ENCODE measurements at places on chromosomes 13 and 19.

DNA sequence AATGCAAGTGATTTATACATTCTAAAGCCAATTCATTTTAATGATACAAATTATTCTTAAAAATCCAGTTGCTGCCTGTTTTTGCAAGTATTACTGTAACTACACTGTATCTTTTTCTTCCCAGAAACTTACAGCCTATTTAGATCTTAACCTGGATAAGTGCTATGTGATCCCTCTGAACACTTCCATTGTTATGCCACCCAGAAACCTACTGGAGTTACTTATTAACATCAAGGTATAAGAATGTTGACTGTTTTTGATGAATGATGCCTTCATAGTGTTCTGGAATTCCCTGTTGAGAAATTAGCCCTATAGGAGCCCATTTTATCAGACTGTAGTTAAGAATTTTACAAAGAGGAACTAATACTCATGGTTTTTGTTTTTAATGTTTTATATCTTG, 25.0 kb downstream of the ITM2B start:
- no peak for DNase-seq

GRCh38 chr19:45553464-45553863, 31.1 kb downstream of the OPA3 start:
- DNase-seq = no peak

GRCh38 chr13:31972453-31972852, 59.1 kb upstream of the FRY start:
- DNase-seq = no peak

GRCh38 chr13:46947425-46948191, 50.8 kb upstream of the HTR2A start:
- DNase-seq = no peak

DNA sequence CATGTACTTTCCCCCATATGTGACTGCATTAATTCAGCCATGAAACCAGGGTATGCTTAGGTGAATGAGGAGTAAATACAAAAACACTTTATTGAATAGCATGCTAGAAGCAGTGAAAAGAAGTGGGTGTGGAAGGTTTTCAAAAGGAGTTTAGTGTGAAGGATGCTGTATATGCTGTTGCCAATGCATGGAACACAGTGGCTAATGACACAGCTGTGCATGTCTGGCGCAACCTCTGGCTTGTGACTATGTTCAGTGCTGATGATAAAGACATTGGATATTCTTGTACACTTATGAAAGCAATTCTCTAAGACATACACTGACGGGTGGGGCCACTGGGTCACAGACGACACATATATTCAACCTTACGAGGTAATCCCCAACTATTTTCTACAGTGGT, 55.2 kb downstream of the SOX21 start:
- no peak for DNase-seq

- DNase-seq = no peak
Measured at GRCh38 chr13:21796775-21797514, 126.1 kb downstream of the FGF9 start.

DNA sequence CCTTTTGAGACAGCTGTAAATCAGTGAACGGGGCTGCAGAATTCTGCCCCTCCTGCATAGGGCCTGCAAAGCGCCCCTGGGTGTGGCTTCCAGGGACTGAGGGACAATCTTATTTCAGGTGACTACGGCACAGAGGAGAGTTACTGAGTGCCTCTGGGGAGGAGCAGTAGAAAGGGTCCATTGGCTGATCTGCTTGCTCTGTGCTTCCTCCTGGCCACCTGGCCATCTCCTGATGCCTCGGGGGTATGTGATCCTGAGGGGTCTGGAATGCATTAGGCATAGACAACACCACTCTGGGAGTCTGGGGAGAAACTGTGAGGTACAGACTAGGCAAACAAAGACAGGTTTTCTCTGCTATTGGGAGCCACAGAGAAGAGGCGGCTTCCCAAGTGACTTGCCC, 2.8 kb downstream of the KCTD15 start:
- DNase-seq = no peak

DNA sequence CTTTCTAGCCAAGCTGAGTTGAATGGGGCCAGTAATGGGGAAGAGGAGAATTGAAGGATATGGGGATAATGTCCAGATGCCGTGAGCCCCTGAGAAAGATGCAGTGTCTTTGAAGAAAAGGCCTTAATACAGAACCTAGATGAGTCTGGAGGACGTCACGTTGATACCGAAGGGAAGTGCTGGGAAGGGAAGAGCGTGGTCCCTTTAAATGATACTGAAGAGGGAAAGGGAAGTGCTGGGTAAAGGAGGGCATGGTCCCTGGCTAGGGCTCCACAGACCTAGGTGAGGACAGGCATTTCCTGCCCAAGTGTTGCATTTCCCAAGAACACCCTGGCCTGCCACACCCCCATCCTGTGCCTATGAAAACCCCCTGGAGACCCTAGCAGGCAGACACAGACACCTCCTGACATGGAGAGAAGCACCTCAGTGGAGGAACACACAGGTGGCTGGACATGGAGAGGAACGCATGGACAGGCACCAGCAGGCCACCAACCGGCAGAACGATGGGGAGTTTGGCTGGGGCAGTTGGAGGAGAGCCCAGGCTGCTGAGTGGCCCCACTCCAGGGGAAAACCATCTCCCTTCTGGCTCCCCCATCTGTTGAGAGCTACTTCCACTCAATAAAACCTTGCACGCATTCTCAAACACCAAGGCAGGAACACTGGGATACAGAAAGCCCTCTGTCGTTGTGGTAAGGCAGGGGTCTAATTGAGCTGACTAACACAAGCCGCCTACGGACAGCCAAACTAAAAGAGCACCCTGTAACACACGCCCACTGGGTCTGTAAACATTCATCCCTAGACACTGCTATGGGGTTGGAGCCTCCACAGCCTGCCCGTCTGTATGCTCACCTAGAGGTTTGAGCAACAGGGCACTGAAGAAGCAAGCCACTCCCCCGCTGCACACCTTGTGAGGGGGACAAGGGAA, 34.9 kb upstream of the POMP start:
- peak; percentile 44 for DNase-seq

GRCh38 chr19:16075430-16076153, 703 bp upstream of the TPM4 start:
- DNase-seq = no peak

GRCh38 chr19:13856497-13856896, 20.4 kb upstream of the NANOS3 start:
- no peak for DNase-seq

DNA sequence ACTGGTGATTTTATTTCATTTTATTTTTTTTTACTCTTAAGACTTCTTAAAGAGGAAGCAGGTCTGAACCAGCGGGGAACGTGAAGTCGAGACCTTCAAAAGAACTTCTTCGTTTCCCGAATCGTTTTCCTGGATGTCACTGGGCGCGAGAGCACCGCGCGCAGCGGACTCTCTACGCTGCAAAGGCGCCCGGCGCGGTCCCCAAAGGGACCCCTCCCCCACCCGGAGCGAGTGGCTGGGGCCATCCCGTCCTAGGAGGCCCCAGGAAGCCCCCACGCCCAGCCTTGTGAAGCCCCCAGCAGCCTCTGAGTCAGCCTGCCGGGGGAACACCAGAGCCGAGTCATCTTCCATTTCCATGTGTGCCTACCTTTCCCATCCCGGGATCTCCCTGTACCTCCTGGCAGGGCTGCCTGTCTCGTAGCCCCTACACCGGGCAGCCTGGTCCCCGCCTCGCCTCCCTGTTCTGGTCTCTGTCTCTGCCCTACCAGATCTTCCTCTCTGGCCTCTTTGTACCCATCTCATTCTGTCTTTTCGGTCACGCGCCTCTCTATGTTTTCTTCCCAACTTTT, 608 bp downstream of the CD70 start:
- DNase-seq = no peak

GRCh38 chr19:5935473-5936291, 21.6 kb downstream of the CAPS start:
- no peak for DNase-seq

- no peak for DNase-seq
Measured at GRCh38 chr13:111611651-111612050, 291.2 kb downstream of the TEX29 start.

DNA sequence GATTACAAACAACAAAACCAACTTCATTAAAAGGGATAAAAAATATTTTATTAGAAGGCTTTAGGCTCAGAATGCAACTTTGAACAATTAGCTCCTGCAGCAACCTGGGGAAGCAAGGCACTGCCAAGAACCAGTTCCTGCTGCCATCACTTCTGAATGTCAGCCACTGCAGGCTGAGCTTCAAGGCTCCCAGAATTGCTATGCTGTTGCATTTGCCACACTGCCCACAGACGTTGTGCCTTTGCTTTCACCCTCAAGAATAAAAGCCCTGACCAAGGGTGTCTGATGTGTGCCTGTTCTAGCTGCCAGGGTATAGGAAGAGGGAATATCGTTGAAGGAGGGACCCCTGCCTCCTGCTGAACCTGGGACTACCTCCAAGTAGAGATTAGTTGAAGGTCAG, 238.4 kb downstream of the ITGBL1 start:
- no peak for DNase-seq

GRCh38 chr13:72823724-72824123, 41.8 kb downstream of the PIBF1 start:
- DNase-seq = no peak

DNA sequence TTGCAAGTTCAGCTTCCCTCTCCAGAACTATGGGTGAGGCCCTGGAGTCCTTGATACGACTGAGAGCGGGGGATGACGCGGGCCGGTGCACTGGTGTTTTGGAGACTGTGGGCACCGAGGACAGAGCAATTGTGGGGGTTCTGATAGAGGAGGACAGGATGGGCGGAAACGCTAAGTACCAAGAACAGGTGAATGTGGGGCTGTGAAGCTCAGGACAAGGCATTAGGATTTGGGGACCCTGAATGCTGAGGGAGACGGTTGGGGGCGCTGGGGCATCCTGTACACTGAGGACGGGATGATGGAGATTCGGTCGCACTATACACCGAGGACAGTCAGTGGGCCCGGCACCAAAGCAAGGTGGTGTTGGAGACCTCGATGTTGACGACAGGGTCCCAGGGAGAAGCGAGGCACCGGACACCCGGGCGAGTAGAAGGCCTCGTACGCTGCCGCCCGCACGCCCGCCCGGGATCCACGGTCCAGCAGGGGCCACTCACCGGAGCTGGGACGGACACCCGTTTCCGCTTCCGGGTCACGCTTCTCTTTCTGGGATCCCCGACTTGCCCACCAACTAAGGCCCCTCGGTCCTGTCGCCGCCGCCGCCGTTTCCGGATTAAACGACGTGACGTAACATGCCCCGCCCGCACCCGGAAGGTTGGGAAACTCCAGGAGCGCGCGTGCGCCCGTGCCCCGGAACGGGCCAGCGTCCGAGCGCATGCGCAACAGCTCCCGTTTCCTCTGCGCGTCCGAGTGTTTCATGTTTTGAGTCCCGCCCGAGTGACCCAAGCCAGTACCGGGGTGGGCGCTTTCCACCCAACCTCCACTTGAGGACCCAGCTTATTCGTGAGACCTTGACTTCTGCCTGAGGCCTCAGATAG, at the start of gene CHMP2A:
Gene CHMP2A, minus strand, starts transcription at position 612 of the 875 bp plus-strand sequence. CDS start 893 bp downstream, outside the sequence.
- DNase-seq = no peak

DNA sequence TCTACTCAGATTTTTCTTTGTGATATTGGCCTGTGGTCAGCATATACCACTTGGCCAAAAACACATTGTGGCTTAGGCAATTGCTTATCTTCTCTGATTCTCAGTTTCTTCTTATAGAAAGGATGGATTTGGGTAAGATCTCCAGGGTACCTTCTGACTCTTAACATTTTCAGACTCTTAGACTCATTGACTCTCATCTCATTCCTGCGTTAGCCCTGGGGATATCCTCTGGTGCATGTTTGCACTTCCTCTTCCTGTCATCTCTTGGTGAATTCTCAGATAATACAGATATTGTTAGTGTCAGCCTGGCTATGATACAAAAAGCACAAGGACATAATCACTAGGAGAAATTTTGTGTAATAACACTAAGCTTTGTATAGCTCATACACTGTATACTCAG, 492.5 kb upstream of the GPC6 start:
- DNase-seq = no peak

DNA sequence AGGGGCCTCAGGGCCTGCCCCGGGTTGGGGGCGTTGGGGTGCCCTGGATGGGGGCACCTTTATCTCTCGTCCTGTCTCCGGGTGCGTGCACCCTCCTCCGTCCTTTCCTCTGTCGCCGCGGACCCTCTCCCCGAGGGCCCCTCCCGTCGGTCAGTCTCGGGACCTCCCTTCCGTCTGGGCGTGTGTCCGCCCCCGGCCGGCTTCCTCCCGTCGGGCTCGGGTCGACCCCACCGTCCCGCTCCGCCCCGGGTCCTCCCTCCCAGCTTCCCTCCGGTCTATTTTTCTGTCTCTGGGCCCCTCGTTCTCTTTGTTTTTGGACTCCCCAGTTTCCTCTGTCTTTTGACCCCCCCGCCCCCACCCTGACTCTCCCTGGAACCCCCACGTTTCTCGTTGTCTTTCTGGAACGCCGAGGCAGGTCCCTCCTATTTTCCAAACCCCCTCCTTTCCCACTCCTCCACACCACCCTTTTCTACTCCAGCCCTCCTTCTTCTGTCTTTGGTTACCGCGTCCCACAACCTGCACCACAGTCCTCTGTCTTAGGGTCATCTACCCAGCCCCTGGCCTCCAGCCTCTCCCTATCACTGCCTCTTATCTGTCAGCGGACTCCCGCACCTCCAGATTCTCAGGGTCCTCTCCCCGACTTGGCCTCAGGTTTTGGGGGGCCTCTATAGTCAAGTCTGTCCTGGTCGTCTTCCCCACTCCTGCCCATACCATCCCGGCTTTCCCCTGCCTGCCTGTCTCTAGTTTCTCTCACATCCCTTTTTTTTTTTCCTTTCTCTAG, 757 bp downstream of the EGLN2 start:
- DNase-seq = no peak

DNA sequence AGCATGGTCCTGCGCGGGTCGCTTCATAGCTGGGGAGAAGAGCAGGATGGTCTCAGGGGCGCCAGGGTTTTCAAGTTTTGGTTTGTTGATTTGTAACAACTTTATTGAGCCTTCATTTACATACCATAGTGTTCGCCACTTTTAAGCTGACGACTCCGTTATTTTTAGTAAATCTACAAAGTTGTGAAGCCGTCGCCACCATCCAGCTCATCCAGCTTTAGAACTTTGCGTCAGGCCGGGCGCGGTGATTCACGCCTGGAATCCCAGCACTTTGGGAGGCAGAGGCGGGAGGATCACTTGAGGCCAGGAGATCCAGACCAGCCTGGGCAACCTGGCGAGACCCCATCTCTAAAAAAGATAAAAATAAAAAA, 404 bp downstream of the C19orf44 start:
- no peak for DNase-seq

DNA sequence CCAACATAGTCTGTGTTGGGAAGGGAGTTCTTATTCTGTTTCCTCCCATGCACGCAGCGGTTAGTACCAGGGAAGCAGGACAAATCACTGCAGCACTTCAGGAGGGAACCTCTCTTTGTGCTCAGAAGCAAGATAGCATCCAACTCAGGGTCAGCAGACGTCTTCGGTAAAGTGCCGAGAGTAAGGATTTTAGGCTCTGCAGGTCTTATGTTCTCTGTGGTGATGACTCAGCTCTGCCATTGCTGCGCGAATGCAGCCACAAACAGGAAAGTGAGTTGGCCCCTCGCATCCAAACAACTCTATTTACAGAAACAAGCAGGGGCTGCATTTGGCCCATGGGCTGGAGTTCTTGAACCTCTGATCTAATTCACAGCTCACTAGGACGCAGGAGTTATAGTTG, 122.1 kb upstream of the SPATA13 start:
- DNase-seq = no peak

Measured in NCI-H524 treated with DMSO at 0.1 percent for 48 hours (cell line).